ENCODE measurements at places on chromosomes 6 and 20.

DNA sequence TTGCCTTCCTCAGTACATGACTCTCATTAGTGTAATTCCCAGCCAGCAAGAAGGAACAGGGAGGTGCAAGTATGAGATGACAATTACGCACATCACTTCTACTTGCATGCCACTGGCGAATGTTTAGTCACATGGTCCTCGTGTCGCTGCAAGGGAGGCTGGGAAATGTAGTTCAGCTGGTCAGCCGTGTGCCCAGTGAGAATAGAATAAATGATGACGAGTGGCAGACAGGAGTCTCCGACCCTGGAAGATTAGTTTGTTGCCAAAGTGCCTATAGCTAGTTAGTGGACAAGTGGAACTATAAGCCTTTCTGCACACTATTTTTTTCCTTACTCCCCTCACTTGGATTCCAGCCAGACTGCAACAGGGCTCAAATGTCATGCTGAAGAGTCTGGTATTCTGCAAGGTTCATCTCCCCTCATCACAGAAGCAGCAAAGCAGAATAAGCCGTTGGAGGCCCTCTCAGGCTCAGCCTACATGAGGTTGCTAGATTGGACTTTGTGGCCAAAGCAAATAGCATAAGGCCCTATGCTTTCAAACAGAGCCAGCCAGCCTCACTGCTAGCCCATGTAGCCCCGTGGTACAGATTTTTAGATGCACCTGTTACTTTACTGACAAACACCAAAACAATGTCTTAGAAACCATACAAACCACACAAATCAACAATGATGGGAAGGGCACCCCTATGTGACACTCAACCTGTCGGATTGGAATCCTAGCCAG lies 9.7 kb downstream of the LINC00237 start:
- no peak for DNase-seq

GRCh38 chr20:47725248-47725973 lies 59.9 kb downstream of the SULF2 start:
- DNase-seq = peak; percentile 73

DNA sequence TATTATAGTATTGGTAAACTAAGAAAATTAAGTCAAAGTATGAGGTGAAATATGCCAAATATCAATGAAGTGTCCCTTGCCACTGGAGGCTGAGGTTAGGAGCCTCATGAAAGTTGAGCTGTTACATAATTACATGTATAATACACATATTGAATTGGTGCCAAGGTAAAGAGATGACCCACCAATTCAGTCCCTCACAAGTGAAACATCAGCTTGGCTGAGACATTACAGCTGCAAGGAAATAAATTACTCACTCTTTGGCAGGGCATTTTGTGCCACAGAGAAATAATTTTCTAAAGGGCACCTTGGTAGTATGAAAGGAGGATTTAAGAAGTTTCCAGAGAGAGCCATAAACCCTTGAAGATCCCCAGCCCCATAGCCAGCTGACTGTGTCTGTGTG lies 127.4 kb downstream of the ADGRG6 start:
- no peak for DNase-seq

DNA sequence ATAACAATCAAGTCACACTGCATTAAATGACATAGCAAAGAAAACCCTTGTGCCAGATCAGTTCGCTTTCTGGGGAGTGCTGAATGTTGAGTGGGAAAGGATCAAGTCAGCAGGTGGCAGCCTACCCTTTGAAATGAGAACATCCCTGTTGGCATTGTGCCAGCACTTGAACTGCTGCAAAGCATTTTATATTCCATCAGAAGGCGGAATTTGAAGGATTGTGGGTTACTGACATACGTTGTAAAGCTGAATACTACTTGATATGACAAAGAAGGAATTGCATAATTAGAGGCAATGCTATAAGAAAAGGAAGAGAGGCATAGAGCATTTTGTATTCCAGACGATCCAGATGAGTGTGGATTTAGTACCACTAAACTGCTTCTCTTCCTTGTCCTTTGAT lies 26.5 kb downstream of the BCKDHB start:
- peak; percentile 68 for DNase-seq

DNA sequence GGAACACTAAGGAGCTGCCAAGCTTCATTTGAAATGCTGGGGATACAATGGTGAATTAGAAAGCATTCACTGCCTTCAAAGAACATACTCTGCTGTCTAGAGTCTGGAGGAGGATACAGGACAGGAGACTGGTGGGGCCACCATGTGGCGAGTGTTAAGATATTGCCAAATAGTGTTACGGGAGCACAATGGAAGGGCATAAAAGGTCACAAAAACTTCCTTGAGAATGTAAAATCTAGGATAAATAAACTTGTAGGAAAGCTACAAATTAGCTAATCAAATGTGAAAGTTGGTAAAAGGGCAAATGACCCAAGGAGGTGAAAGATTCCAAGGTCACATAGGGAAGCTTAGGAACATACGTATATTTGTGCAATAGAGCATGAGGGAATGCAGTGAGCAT lies 271.7 kb downstream of the RFPL4B start:
- no peak for DNase-seq

DNA sequence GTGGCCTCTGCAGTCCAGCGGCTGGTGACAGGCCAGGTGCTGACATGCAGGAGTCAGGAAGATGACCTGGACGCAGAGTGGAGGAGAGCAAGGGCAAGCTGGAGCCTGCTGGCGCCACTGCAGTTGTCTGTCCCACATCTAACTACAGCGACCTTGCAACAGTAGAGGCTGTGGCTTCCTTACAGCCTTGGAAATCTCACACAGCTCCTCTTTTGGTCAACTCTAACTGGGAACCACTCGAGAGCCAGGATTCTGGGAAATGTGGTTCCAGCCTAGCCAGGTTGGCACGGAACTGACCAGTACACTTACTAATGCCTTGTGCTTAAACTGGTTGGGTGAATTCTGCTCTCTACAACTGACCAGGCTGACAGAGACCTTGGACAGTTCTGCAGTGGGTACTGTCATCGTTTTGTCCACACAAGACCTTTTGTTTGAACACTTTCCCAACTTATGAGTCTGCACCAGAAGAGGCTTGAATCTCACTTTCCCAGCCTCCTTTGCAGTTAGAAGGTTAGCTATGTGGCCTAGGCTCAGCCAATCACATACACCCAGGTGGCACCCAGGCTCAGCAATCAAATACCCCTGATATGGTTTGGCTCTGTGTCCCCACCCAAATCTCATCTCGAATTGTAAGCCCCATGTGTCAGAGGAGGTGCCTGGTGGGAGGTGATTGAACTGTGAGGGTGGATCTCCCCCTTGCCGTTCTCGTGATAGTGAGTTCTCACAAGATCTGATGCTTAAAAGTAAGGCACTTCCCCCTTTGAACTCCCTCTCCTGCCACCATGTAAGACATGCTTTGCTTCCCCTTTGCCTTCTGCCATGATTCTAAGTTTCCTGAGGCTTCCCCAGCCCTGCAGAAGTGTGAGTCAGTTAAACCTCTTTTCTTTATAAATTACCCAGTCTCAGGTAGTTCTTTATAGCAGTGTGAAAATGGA lies 153.5 kb downstream of the ZMYND8 start:
- DNase-seq = no peak

DNA sequence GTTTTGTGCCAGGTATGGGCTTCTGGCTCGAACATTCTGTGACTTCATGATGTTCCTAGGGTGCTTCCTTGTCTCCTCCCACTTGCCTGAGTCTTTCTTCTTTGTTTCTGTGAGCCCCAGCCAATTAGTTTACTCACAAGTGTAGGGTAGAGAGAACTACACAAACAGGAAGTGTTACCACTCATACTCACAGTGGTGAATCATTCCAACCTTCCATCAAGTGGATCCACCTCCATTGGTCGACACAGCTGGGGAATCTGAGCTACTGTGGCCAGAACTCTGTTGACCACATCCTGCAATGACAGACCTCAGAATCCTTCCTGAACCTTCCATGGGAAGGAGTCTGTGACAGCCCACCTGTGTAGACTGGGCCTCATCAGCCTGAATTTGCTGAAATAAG lies 76.8 kb downstream of the UNC5CL start:
- DNase-seq = no peak

DNA sequence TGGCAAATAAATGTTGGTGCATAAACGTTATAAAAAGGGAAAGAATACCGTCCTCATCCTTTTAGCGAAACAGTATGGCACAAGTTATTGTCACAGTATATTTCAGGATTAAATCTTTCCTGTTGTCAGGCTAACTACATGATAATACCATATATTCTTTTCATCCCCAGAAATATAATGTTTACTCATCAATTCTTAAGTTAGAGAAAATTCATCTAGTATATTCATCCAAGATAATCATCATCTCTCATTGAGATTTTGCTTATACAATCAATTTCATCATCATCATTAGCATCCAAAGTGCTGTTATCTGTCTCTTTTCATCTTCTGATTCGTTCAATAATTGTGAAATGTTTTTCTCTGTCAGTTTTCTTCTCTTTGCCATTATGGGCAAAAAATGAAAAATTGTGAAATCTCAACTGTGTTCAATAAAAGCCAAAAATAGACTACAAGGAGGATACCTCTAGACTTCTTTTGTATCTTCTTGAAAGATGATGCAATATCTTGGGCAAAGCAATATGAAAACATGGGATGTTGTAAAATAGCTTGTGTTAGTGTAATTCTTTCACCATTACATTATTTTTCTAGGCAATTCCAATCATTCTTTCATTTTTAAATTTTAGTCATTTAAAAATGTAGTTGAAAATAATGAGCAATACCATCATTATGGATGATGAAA lies 2.6 kb downstream of the SPACA1 start:
- DNase-seq = no peak

- DNase-seq = peak; percentile 89
Measured at GRCh38 chr6:33375143-33375671, 16.4 kb upstream of the KIFC1 start.

DNA sequence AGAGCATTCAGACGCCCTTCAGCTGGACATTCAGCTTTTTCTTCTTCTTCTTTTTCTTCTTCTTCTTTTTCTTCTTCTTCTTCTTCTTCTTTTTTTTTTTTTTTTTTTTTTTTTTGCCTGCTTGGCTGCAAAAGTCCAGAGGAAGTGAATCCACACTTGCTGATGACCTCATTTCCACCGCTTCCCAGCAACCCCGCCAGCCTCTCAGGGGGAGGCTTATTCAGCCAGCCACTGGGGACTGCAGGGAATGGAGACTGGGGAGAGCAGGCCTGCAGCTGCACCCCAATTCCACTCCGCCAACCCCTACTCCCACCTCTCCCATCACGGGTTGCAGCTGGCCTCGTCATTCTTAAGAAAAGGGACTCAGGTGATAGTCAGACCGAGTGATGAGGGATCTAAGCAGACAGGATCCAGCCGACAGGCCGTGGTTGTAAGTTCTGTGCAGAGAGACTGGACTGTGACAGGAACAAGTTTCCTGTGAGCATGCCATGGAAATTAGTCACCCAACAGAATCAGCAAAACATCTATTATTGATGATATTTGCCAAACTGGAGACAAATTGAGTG lies 59.0 kb upstream of the QKI start:
- peak; percentile 70 for DNase-seq

DNA sequence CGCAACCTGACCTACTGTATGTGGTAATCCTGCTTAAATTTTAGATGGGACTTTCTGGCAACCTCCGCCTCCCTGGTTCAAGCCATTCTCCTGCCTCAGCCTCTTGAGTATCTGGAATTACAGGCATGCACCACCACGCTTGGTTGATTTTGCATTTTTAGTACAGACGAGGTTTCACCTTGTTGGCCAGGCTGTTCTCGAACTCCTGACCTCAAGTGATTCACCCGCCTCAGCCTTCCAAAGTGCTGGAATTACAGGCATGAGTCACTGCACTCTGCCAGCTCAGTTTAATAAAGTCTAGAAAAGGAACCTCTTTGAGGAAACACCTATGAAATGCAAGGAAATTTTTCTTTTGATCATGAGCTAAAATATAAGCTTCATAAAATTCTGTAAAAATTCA lies 9.0 kb upstream of the PLCB4 start:
- DNase-seq = no peak

DNA sequence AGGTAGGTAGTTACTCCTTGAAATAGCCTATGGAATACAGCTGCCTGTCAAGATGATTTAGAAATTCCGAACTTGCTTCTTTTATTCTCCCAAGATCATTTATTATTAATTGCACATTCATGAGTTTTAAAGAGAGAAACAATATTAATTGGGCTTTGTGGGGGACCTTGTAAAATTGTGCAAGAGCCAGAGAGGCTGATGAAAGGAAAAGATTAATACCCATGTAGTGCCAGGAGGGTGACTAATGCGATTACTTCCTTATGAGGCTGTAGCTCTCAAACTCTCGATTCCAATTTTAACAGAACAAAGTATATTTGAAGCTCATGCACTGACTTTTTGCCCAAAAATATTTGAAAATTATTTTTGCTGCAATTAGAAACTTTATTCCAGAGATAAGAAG lies 423.8 kb upstream of the ID4 start:
- no peak for DNase-seq

DNA sequence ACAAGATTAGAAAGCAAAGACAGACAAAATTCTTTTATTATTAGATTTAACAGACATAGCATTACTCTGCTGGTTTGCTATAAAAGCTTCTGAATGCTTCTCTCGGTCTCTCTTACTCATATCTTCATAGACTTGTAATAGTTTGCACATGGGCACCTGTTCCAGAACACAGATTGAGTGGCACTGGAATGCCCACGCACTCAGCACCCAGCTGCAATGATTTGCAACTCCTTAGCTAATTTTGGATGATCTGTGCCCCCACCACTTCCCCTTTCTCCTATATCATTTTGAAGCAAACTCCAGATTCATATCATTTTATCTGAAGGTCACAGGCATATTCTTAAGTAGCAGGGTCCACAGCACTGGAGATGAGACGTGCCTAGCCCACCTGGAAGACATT lies 148.8 kb downstream of the CFAP61 start:
- DNase-seq = no peak

GRCh38 chr6:62978920-62979319 lies 232.3 kb upstream of the FKBP1C start:
- no peak for DNase-seq

- no peak for DNase-seq
Measured at GRCh38 chr20:19712721-19713260, 45.3 kb upstream of the RIN2 start.

- no peak for DNase-seq
Measured at GRCh38 chr20:58828136-58828535, 22.6 kb downstream of the GNAS-AS1 start.

DNA sequence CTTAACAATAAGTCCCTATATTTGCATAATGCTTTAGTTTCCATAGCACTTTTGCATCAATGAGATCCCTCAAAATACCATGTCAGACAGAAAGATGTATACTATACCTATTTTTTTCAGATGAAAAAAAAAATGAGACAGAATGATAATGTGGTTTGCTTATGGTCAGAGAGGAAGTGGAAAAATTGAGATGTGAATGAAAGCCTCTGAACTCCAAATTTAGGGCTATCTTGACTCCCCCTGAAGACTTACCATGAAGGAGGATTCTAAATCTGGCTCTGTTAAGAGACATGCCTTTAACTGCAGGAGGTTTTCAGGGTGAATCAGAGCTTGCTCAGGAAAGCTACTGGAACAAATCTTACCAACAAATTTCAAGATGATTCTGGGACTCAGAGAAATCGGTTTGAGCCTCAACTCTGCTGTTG lies 176.2 kb downstream of the ISM1 start:
- no peak for DNase-seq

- DNase-seq = no peak
Measured at GRCh38 chr20:53365539-53366075, 228.0 kb downstream of the ZNF217 start.

All from right hindlimb (tissue), 1 donor.